DND-41 (cell line): ENCODE measurements at places on chromosomes 6 and 20.

- DNase-seq, result no peak
Observed at GRCh38 chr6:161493576-161494118, 219.8 kb upstream of the AGPAT4 start.

GRCh38 chr20:46111028-46111835, 6.9 kb upstream of the CD40 start:
- no peak for DNase-seq

GRCh38 chr6:33451606-33452005, 2.8 kb upstream of the ZBTB9 start:
- DNase-seq, result no peak

- DNase-seq, result no peak
Observed at GRCh38 chr20:5767493-5768098, 17.4 kb downstream of the SHLD1 start.

DNA sequence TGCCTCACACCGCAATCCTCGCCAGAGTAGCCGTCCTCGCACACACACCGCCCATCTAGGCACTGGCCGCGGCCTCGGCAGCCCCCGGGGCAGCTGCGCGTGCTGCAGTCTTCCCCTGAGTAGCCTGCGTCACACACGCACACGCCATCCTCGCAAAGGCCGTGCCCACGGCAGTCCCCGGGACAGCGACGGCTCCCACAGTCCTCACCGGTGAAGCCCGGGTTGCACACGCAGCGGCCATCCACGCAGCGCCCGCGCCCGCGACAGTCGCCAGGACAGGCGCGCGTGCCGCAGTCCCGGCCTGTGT, 13.1 kb downstream of the TNXB start:
- no peak for DNase-seq

DNA sequence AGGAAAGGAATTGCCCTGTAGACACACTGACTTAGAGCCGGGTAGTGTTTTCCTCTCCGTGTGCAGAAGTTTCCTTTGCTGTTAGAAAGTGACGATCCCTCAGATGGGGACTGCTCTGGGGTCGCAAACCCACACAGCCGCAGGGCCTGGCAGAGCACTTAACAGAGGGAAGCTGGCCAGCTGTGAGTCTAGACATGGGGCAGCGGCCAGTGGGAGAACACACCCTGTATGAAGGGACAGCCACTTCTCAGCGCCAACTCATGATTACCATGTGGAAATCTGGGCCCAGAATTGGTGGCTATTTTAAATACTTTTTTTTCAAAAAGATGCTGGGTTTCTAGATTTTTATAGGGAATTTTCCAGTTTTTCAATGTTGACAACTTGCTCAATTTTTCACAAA, 39.4 kb downstream of the SLC9A8 start:
- DNase-seq, result no peak

- DNase-seq, result no peak
Observed at GRCh38 chr6:127090051-127090450, 28.4 kb upstream of the RSPO3 start.

GRCh38 chr6:47663462-47664216, 34.7 kb upstream of the ADGRF4 start:
- DNase-seq, result no peak

DNA sequence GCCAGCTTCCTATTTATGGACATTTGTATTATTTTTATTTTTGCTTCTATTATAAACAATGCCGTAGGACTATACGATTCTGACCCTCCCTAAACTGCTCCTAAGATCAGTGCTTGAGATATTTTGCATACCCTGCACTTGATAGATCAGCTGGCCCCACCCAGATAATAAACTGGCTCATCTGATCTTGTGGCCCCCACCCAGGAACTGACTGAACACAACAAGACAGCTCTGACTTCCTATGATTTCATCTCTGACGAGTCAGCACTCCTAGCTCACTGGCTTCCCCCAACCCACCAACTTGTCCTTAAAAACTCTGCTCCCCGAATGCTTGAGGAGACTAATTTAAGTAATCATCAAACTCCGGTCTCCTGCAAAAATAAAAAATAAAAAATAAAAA, 34.9 kb upstream of the TFAP2A start:
- no peak for DNase-seq

DNA sequence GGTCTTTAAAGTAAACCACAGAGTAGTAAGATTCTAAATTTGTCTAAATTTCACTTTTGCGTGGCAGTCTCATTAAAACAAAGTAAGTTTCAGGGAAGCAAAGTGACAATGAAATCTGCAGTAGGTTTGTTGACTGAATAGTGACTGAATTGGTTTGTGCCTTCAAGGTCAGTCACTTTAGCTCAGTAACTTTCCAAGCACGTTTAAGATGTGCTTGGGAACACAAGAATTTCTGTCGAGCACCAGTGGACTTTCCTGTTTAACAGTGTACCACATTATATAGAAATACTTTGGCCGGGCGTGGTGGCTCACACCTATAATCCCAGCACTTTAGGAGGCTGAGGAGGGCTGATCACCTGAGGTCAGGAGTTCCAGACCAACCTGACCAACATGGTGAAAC, 1.7 kb upstream of the CD24 start:
- DNase-seq, result no peak

DNA sequence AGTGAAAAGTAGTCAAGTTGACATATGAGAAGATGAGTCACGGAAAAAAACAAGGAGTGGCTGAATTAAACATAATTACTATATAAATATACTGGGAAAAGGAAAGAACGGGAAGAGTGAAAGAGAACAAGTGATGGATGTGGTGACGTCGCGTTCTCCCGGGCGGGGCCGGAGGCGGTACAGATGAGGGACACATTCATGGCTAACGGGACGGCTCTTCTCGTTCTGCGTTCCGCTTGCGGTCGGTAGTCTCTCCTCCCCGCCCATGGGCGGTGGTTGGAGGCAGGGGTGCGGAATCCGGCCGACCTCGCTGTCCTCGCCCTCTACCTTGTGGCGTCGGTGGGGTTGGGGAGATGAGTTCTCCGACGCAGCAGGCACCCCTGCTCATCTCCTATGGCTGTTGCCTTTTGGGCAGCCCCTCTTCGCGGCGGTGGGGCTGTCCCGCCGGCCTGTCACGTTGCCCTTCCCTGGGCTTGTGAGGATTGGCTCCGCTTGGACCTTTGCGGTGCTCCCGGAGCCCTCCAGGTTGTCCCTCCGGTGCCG, 22.5 kb downstream of the HLA-G start:
- DNase-seq, result no peak

DNA sequence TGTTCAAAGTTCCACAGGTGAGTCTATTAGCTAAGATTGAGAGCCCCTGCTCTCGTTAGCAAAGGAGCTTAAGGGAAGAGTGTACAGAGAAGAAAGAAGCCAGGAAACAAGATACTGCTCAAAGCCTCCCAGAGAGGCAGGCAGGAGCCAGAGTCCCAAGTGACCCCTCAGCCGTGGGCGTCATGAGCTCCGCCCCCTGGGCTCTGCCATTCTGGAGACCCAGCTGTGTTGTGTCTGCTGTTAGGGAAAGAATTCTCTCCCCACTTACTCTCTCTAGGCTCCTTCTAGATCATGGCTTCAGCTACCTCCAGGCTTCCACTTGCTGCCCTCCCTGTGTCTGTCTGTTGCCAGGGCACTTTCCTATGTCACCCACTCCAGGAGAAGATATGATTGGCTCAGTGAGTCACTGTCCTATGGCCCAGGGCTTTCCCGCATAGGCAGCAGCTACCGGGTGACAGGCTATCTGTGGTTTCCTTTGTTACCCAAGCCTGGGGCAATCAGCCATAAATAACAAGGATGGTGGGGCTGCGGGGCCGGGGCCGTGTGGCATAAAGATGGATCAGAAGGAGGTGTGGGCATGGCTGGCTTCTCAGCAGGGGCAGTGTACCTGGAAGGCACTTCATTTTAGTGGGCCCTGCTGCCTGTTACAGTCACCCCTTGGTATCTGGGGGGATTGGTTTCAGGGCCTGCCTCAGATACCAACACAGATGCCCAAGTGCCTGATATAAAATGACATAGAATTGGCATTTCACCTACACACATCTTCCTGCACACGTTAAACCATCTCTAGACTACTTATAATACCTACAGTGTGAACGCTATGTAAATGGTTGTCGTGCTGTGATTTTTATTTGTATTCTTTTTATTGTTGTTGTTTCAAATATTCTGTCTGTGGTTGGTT, 118.9 kb downstream of the ARMC2 start:
- DNase-seq, result no peak

DNA sequence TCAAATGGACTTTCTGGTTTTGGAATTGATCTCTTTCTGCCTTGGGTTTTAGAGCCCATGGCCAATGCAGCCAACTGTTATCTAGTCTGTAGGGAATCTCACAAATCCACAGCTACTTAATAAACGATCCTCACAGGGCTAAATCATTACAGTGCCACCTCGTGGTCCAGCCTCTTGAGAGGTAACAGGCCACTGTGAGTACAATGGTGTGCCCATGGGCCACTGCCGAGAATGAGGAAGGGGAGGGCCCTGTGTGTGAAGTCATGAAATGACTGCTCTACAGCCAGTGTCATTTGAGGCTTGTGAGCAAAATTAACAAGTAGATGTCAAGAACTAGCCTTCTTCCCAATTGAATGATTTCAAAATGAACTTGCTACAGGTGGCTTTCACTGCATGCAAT, 54.3 kb upstream of the GMPR start:
- no peak for DNase-seq

DNA sequence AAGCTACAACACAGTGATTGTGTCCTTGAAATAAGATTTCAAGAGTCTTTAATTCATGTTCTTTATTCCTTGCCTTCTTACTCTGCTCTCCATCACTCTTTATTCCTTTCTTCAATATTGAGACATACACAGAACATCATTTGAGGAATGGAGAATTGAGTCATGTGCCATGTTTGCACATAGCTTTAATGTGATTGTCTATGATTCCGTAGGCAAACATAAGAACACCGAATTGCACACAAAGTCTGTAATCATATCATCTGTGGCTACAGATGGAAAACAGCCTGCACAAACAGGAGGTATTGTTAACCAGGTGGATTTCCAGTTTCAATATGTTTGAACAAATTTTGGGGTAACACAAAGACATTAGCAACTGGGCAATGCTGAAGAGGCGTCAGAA, 571.6 kb upstream of the GJE1 start:
- no peak for DNase-seq

DNA sequence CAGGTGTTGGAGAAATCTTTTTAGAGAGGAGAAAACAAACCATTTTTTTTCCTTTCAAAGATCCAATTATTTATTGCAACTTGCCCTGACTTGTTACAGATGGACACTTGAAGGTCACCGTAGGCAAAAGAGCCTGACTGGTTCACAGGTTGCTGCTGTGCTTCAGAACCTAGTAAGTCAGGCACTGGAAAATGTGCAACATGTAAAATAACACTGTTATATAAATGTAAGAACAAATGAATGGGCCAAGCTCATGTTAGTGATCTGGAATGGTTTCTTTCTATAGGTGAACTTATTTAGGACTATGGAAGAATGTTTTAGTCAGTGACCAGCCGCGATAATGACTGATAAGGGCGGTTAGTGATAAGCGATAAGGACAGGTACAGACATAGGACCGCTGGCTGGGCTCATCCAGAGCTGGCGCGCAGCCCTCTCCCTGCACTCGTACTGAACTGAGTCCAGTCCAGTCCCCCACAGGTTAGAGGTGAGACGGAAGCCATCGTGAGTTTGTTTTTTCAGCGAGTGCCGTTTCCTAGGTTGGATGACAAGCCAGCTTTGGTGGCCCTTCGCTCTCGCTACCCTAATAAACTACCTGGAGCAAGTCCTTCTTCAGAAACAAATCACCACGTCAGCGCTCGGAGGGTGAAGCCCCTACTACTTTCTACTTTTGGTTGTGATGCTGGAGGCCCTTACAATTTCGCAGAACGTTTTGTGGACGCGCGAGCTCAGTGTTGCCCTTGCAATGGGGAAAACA, 94.4 kb upstream of the PRDM1 start:
- DNase-seq, result no peak

GRCh38 chr6:108250240-108250866, 10.5 kb downstream of the SNX3 start:
- DNase-seq, result no peak

DNA sequence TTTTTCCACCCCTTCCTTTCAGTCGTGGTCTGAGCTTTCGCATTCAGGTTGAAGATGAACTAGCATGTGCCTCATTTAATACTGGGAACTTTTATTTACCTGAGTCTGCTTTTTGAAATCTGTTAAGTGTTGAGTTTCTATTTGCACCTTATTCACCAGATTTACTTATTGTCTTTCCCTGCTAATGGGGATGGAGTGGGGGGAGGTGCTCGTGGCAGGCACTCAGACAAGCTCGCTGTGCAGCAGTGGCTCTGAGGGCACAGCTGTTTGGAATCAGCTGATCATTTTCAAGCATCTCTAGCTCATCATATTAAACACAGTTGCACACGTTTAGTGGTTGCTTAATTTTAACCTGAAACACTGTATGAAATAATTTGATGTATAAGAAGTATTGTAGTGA, 35.6 kb downstream of the UTRN start:
- no peak for DNase-seq

- DNase-seq, result no peak
Observed at GRCh38 chr6:25085756-25086155, 150.0 kb upstream of the RIPOR2 start.
